ENCODE measurements at places on chromosomes 7 and 10. TPM values are rescaled to one million over a fixed set of nuclear protein-coding genes. Genes with fewer than 3 reads are reported as not detected.

DNA sequence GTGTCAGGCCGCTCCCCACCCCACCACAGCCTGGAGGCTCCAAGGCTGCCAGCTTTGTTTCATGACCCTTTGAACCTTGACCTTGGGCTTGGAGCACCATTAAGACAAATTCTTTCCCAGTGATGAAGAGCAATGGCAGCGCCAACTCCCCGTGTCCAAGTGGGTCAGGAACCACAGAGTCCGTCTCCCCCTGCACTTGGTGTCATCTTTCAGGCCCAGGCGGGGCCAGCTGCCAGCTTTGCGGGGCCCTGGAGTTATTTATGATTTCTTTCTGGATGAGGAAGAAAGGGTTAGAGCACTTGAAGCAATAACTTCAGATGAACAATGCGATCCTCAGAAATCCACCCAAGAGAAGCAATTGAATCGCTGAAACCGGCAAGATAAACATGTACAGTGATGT lies 110.8 kb downstream of the MYL10 start:
- no peak for DNase-seq

GRCh38 chr10:59917922-59918321 lies 11.6 kb upstream of the CCDC6 start:
- DNase-seq, result no peak

GRCh38 chr10:86635402-86635801 lies 18.9 kb upstream of the OPN4 start:
- no peak for DNase-seq

DNA sequence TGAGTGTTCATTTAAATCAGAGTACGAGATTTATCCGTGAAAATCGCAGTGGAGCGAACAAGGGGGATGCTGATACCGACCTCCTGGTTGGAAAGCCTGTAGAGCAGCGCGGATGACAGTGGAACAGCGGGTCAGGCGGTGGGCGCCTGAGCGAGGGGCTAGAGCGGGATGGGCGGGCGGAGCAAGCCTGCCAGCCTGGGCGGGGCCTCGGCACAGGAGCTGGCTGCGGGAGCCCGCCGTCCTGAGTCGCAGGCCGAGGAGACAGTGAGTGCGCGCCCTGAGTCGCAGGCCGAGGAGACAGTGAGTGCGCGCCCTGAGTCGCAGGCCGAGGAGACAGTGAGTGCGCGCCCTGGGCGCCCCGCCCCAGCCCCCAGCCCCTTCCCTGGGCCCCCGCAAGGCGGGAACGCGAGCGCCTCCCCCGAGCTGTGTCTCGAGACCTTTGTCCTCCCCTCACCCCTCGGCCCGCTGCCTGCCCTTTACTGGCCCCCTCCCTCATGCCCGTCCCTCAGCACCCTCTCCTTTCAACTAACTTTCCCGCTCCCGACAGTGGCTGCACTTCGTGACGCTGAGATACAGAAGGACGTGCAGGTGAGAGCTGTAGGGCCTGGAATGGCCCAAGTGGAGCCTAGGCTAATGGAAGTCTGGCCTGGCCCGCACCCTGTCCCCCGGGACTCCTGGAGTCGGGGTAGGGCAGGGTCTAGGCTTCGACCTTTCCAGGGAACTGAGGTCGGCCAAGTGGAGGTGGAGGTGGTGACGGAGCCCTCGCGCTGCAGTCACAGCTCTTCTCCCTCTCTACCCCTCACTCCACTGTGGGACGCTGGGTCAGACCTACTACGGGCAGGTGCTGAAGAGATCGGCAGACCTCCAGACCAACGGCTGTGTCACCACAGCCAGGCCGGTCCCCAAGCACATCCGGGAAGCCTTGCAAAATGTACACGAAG lies at the start of gene AS3MT:
Gene AS3MT (plus strand): TSS at position 213 of the 941 bp plus-strand sequence. CDS start 123 bp downstream, at position 336.
- peak; percentile 30 for DNase-seq

DNA sequence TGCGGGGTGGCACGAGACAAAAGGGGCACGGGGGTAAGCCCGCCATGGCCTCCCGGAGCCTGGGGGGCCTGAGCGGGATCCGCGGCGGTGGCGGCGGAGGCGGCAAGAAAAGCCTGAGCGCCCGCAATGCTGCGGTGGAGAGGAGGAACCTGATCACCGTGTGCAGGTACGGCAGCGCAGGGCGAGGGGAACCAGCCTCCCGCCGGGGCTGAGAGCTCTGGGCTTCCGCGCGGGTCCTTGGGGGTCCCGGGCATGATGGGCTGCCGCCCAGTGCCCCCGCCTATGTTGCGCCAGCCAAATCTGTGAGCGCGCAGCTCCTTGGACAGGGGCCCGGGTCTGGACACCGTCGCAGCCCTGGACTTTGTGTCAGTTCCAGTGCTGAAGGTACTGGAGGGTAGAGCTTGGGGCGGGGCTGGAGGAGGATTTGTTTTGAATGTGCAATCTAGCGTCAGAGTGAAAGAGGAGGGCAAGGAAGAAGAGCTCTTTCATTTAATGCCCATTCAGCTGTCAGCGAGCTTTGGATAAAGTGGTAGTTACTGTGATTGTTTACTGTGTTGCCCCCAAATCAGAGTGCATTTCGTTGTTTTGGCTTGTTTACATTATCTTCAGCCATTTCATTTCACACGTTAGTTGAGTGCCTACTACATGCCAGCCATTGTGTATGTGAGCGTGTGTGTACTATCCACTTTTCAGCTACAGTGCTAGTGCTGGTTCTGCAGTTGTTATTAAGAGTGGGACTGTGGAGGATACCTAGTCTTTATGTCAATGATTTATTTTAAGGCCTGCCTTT lies 777 bp downstream of the RUNDC3B start:
- peak; percentile 33 for DNase-seq

GRCh38 chr10:34360984-34361383 lies 454.1 kb downstream of the PARD3 start:
- no peak for DNase-seq

- DNase-seq, result peak; percentile 71
These were observed 38.9 kb upstream of the GDF10 start for GRCh38 chr10:47261121-47261520.

- DNase-seq, result no peak
These were observed 393.4 kb upstream of the NFE2L3 start for GRCh38 chr7:25758559-25758958.

- DNase-seq, result peak; percentile 19
These were observed 26.7 kb downstream of the ERCC6 start for GRCh38 chr10:49512121-49512809.

DNA sequence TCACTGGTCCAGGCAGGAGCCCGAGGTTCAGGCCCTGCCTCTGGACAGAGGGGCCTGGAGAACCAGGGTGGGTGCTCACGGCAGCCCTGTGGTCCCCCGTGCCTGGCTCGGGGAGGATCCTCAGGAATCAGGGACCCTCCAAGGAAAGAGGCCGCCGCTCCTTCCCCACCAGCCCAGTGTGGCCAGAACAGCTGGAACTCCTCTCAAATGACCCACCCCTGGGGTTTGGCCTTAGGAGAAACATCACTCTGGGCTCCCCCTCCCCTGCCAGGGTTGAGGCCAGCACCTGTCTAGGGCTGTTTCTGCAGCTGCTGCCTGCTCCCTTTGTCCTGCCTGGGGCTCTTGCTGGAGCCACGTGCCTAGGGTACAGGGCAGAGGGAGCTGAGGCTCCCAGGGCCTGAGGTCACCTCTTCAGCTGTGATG lies 161.0 kb downstream of the RNF216 start:
- no peak for DNase-seq

- DNase-seq, result no peak
These were observed 181.7 kb downstream of the PTEN start for GRCh38 chr10:88045096-88045495.

- no peak for DNase-seq
These were observed 383.8 kb upstream of the ZMIZ1 start for GRCh38 chr10:78684947-78685346.

DNA sequence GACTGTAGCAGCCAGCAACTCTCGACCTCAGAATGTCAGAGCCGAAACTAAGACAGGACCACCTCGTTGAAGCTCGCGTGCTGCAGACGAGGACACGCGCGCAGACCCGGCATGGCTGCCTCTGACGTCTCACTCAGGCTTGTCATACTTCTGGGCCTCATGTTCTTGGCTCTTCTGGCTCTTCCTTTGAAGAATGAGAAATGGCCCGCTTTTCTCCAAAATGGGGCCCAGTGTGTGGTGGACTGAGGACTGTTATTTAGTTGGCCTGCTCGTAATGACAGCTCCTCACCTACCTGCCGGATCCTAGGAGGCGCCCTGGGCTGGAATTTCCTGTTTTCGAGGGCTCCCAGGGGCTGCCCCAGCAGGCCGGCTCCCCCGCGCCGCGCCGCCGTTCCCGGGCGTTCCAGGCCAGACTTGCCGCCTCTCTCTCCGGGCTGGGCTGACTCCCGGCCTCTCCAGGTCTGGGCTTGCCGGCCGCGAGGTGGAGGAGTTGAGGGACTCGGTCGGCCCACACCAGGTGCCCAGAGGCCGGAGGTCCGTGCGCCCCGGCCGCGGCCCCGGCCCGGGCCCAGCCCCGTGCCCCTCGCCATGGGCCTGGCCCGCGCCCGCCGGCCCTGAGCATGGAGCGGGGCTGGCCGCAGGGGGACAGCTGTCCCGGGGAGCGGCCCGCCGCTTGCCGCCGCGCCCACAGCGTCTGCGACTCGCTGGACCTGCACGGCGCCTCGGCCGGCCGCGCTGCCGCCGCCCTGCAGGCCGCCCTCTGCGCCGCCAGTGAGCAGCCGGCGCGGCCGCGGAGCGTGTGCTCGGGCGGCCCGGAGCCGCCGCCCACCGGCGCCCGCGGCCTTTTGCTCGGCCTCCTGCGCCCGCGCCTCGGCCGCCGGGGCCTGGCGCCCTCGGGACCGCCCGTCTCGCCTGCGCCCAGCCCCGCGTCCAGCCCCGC lies 28.1 kb downstream of the AGAP3 start:
- no peak for DNase-seq

GRCh38 chr7:48376263-48376662 lies 205.0 kb downstream of the ABCA13 start:
- DNase-seq, result no peak

DNA sequence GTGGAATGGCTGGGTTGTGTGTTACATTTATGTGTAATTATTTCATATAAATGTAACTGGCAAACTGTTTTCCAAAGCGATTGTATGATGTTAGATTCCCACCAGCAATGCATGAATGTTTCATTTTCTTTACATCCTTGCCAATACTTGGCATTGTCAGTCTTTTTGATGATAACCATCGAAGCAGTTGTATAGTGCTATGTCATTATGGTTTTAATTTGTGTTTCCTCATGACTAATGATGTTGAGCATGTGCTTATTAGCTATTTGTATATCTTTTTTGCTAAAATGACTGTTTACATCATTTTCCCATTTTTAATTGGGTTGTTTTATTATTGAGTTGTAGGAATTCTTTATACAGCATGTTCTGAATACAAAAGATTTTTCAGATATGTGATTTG lies 22.3 kb downstream of the AHCYL2 start:
- no peak for DNase-seq

DNA sequence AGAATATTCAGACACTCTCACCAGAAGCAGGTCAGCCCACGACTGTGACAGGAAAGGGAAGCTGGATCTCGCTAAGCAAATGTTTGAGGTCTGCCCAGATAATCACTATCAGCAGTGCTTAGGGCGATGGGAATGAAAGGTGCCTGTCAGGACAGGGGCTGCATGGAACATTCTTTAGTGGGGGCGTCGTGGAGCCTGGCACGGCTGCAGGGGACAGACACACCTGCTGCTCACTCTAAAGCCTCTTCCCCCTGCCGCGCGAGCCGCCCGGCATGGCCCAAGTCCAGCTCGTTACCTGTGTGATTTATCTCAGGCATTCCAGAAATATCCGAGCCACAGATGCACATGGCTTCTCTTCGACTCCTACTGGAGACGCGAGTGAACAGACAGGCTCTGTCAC lies 235.5 kb downstream of the GLRX3 start:
- no peak for DNase-seq

GRCh38 chr10:53754596-53755250 lies 982.1 kb upstream of the MBL2 start:
- DNase-seq, result no peak

GRCh38 chr10:9886772-9887171 lies 1130.9 kb upstream of the CELF2 start:
- DNase-seq, result no peak

DNA sequence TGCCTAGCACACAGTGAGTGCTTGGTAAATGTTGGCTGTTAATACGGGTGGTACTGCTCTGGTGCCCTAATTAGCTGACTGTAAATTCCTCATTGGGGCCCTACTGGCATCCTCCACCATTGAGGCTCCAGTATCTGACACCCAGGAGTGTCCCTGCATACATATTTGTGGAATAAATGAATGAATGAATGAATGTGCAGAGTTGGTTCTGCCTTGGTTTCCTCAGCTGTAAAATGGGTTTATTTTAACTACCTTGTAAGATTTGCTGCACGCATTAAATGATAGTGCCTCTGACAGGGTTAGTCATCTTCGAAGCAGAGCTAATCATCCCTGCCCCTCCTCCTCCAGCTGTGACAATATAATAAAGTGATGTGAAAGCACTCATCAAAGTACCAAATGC lies 45.8 kb downstream of the ALDH18A1 start:
- DNase-seq, result no peak

- no peak for DNase-seq
These were observed 7.8 kb downstream of the ZNF713 start for GRCh38 chr7:55895021-55895420.

GRCh38 chr10:22252224-22252800 lies 34.5 kb upstream of the EBLN1 start:
- peak; percentile 59 for DNase-seq

GRCh38 chr10:43214071-43214955 lies 52.6 kb downstream of the RASGEF1A start:
- DNase-seq, result no peak

GRCh38 chr10:22760025-22760424 lies 45.6 kb upstream of the PIP4K2A start:
- DNase-seq, result no peak

DNA sequence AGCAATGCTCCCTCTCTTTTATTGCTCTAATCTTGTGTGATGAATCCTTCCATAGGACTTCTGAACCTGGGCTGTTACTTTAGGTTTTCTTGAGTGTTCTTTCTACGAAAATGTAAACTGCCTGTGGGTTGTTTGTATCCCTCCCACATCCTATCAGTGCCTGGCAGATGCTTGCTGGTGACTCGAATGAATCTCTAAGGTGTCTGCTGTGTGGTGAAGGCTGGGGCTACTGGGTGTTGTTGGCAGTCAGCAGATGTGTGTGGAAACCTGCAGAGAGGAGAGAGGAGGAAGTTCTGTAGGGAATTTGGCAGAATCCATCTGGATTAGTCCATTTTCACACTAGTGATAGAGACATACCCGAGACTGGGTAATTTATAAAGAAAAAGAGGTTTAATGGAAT lies 639.4 kb downstream of the CALN1 start:
- no peak for DNase-seq

- DNase-seq, result no peak
These were observed 234.0 kb upstream of the PITRM1 start for GRCh38 chr10:3406556-3406955.

GRCh38 chr7:113143486-113144257 lies 25.3 kb upstream of the SMIM30 start:
- no peak for DNase-seq

Gene PDK4
- not detected for total RNA-seq

Gene MBLAC1
- total RNA-seq, result 2.9 TPM

Gene GSTO2
- total RNA-seq, result 3.0 TPM

Gene PKD2L1
- not detected for total RNA-seq

Gene CYP51A1
- 52.8 TPM for total RNA-seq

Gene HNRNPH3
- total RNA-seq, result 150 TPM

Gene GOLGA7B
- total RNA-seq, result 0.25 TPM

Gene MUC3A
- total RNA-seq, result not detected

Gene RPEL1
- 0.17 TPM for total RNA-seq

Gene SPDYE11
- total RNA-seq, result not detected

Gene LBX1
- not detected for total RNA-seq

Measured in activated naive CD4-positive, alpha-beta T cell treated with anti-CD3 and anti-CD28 coated beads for 36 hours (primary cell).